ENCODE measurements at places on chromosomes 6 and 20.

GRCh38 chr6:34696189-34696738, 303 bp downstream of the ILRUN start:
- no peak for DNase-seq

DNA sequence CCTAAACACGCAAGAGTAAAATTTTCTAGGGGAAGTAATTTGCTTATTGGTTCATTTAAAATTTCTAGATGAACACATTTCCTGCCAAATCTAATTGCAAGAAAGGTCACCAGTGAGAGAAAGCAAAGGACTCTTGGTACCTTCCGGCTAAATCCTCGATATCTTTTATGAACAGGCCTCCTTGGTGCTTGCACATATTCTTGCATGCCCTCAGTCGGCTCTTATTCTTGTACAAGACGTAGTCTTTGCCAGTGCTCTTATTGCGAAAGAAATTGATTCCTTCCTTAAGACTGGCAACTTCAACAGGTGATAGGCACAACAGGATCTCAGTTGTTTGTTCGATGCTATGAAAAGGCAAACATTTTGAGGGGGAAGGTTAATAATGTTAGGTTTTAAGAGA, 141.7 kb upstream of the CARMIL1 start:
- DNase-seq: no peak

- DNase-seq: no peak
Observed at GRCh38 chr6:21317642-21318041, 275.9 kb upstream of the SOX4 start.

DNA sequence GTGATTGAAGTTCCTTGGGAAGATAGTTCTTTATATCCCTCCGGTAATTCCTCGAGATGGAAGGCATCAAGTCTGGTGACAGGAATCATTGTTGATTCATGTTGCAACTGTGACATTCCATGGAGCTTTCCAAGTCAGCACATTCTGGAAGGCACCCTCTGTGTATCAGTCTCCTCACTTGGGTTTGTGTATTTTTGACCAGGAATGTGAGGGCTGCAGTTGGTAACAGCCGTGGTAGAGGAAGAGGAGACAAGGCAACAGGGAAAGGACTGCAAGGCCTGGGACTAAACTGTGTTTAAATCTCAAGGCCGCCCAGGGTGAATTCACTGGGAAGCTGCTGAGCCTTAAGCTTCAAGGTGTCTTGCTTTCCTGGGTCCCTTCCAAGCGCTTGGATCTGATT, 99.0 kb downstream of the CLIC5 start:
- no peak for DNase-seq

- DNase-seq: no peak
Observed at GRCh38 chr6:57255451-57256169, 33.5 kb upstream of the RAB23 start.

DNA sequence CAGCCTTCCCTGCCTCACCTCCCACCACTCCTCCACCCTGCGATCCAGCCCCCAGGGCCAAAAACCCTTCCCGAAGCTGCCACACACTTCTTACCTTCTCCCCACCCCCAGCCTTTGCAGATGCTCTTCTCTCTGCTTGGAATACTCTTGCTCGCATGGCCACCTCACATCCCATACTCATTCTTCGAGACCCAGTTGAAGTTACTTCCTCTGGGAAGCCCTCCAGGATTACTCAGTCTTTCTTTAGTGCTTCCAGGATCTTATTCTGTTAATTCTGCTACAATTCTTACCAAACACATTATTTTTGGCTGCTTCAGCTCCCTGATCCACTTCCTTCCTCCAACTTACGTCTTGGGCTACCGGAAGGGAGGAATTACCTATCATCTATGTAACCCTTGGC, 54.3 kb downstream of the CD40 start:
- no peak for DNase-seq

DNA sequence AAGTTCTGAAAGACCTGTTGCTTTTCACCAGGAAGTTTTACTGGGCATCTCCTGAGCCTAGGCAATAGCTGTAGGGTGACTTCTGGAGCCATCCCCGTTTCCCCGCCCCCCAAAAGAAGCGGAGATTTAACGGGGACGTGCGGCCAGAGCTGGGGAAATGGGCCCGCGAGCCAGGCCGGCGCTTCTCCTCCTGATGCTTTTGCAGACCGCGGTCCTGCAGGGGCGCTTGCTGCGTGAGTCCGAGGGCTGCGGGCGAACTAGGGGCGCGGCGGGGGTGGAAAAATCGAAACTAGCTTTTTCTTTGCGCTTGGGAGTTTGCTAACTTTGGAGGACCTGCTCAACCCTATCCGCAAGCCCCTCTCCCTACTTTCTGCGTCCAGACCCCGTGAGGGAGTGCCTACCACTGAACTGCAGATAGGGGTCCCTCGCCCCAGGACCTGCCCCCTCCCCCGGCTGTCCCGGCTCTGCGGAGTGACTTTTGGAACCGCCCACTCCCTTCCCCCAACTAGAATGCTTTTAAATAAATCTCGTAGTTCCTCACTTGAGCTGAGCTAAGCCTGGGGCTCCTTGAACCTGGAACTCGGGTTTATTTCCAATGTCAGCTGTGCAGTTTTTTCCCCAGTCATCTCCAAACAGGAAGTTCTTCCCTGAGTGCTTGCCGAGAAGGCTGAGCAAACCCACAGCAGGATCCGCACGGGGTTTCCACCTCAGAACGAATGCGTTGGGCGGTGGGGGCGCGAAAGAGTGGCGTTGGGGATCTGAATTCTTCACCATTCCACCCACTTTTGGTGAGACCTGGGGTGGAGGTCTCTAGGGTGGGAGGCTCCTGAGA, at the start of gene HFE:
HFE (plus strand) TSS at position 146 of the 832 bp plus-strand sequence; CDS start at position 158, 12 bp downstream.
- DNase-seq: peak; percentile 50

DNA sequence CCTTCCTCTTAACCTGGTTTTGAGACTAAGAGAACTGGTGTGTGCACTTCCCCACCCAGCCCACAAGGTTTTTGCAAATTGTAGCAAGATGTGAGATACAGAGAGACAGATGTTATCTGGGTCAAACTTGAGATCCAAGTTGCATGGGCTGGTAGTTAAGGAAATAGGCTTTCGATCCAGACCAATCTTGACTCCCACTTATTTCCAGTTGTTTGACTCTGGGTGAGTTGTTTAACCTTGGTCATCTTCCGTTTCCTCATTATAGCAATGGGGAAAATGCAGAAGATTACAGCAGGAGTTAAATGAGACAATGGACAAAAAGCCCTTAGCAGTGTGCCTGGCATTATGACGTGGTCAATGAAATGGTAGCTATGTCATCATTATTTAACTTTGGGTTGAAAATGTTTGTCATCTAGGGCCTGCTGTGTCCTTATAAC, 1.7 kb downstream of the SNX21 start:
- no peak for DNase-seq

GRCh38 chr20:59137532-59137931, 26.1 kb upstream of the ZNF831 start:
- DNase-seq: no peak

GRCh38 chr20:40339661-40340449, 349.2 kb downstream of the MAFB start:
- DNase-seq: no peak

DNA sequence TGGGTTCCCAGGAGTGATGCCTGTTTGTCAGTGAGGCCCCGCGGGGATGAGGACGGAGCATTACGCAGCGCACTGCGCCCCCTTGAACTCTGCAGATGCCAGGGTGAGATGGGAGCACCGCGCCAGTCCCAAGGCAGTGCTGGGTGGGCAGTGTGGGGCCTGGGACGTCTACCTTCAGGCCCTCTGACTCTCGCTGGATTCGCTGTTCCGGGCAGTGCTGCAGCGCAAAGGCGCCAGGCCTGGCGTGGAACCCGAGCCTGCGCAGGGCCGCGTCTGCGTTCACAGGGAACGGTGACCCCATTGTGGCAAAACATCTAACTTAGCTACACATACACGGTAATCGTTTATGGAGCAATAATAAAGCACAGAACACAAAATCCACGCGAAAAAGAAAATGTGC, 257.3 kb downstream of the QKI start:
- DNase-seq: no peak

GRCh38 chr6:146357578-146358430, 185.8 kb upstream of the RAB32 start:
- DNase-seq: no peak

DNA sequence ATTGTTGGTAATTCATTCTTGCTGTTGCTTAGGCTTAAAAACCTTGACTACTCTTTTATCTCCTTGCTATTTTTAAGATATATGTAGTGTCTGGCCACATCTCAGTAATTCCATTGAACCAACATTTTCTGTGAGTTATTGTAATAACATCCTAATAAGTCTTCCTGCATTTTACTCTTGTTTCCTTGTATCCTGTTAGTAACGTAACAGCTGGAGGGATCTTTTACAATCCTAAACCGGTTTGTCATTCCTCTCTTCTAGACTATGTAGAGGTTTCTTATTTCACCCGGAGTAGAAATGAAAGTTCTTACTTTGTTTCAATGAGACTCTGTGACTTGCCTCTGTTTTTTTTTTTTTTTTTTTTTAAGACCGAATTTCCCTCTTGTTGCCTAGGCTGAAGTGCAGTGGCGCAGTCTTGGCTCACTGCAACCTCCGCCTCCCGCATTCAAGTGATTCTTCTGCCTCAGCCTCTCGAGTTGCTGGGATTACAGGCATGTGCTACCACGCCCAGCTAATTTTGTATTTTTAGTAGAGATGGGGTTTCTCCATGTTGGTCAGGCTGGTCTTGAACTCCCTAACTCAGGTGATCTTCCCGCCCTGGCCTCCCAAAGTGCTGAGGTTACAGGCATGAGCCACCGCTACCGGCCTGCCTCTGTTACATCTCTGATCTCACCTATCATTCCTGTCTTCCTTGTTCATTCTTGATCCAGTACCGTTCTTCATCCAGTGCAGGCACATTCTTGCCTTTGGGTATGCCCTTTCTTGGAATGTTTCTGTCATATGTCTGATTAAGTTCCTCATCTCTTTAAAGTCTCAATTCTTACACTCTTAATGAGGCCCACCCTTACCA, 44.7 kb downstream of the NCOA3 start:
- peak; percentile 49 for DNase-seq

GRCh38 chr6:169654598-169655391, 47.0 kb downstream of the WDR27 start:
- peak; percentile 87 for DNase-seq

GRCh38 chr6:139249395-139249794, 42.4 kb downstream of the TXLNB start:
- DNase-seq: no peak

DNA sequence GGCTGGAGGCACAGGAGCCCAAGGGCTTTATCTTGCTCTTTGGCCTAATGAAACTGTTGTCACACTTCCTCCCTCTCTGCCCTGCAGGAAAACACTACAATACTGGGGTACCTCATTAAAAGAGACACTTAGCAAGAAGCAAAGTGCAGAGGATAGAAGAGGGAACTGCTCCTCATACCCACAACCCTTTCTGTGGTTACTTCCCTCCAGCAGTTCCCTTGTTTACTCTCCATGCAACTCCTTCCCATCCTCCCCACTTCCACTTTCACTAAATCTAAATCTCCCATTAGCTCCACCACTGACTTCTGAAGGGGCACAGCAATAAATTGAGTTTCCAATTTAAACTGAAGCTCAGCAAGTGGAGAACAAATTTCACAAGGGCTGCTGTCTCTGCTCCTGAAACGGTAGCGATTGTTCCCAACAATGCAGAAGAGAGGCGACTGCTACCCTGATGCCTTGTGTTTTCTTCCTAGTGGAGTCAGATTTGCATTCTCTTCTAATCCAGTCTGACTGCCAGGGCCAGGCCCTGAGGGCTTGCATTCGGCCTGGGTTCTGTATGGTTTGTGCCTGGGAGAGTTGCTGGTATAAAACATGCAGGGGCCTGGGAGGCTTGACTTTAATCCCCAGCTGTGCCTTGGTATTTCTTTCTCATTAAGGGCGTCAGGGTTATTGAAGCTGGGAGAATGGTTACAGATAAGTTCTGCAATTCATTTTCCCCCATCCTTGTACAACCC, 454.7 kb downstream of the TFAP2B start:
- no peak for DNase-seq

DNA sequence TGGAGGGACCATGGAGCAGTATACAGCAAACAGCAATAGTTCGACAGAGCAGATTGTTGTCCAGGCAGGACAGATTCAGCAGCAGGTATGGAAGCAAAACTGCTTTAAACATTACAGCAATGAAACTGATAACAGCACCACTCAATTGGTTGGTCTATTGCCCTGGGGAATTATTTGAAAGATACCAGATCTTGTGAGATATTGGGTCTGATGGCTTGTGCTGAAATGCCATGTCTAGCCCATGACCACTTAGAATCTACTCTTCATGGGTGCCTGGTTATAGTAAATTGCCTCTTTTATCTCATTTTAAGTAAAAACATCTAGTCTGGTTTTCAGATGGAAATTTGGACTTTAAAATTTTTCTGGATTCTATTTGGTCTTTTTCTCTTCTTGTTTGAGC, 6.3 kb downstream of the NFYA start:
- DNase-seq: no peak

- peak; percentile 64 for DNase-seq
Observed at GRCh38 chr6:4134841-4135664, at the start of gene ECI2. TSS of gene ECI2 (minus strand) at chr6:4135575. CDS start at chr6:4135560, 15 bp downstream.

- no peak for DNase-seq
Observed at GRCh38 chr20:1094751-1095150, 23.7 kb upstream of the PSMF1 start.

- peak; percentile 85 for DNase-seq
Observed at GRCh38 chr6:87723170-87724078, 21.4 kb upstream of the AKIRIN2 start.

GRCh38 chr20:25065625-25066338, 7.8 kb upstream of the ACSS1 start:
- DNase-seq: peak; percentile 69

- DNase-seq: no peak
Observed at GRCh38 chr6:43860285-43860684, 90.3 kb downstream of the VEGFA start.

- no peak for DNase-seq
Observed at GRCh38 chr20:24734139-24734538, 214.9 kb upstream of the CST7 start.

DNA sequence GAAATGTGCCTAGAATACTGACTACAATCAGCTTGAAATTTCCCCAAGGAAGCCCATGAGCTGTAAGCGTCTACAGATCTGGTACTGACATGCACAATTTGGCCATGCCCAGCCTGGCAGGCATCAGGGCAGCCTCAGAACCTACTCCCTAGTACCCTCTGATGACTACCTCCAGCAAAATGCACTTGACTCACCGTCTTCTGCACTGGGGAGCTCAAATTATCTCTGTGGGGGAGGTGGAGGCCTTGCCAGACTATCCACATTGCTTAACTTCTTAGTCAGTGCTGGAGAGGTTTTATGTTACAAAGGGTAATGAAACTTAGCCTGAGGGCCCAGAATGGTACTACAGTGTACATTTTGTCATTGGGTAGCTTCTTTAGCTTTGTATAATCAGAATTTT, 126.0 kb upstream of the ADGRF1 start:
- DNase-seq: peak; percentile 83

GRCh38 chr6:147950623-147950987, 392.0 kb upstream of the SASH1 start:
- no peak for DNase-seq

DNA sequence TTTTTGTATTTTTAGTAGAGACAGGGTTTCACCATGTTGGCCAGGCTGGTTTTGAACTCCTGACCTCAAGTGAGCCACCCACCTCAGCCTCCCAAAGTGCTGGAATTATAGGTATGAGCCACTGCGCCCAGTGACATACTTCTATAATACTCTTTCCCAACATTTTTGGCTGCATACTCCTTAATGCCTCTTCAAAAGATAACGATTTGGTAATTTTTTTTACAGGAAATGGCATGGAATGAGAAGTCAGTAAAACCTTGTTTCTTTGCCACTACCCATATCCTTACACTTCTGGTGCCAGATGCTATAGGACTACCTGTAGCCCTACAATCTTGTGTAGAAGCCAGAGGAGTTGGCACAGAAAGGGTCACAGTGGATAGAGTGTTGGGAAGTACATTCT, 41.4 kb upstream of the SGK1 start:
- DNase-seq: no peak
